ENCODE measurements at places on chromosomes 16 and 17.
A peak's percentile ranks its signal among the peaks of the same experiment; 100 is the strongest.

DNA sequence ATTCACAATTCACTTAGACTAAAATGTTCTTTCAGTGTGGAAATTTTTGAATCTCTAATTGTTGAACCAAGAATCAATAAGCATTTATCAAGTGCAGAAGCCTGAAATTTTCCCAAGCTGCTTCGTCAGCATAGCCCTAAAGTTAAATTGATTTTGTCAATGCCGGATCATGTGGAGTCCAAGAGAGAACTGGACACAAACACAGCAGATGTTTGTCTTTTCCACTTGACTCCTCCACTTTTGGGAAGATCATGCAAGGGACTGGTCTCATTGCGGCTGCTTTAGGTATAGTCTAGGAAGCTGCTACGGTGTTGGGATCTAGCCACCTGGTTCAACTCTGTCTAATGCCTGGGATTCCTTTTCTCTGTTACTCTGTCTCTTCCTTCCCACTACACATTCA, 95.7 kb downstream of the CYB561 start:
- DNase-seq, result no peak

GRCh38 chr16:8878523-8878911, 3.6 kb upstream of the LITAFD start:
- no peak for DNase-seq

- DNase-seq, result no peak
These were observed 6.5 kb upstream of the FOXF1 start for GRCh38 chr16:86503830-86504229.

- DNase-seq, result no peak
These were observed 42.1 kb downstream of the SLC6A2 start for GRCh38 chr16:55697867-55698266.

- DNase-seq, result no peak
These were observed at the start of gene OR1A1 for GRCh38 chr17:3207367-3207766. Gene OR1A1, plus strand, starts transcription at chr17:3207667. Its CDS starts 7,954 bp downstream, at chr17:3215621.

GRCh38 chr16:24747441-24747840, 18.0 kb downstream of the TNRC6A start:
- no peak for DNase-seq

GRCh38 chr17:33116021-33116551, 124.4 kb downstream of the SPACA3 start:
- DNase-seq, result peak; percentile 62

DNA sequence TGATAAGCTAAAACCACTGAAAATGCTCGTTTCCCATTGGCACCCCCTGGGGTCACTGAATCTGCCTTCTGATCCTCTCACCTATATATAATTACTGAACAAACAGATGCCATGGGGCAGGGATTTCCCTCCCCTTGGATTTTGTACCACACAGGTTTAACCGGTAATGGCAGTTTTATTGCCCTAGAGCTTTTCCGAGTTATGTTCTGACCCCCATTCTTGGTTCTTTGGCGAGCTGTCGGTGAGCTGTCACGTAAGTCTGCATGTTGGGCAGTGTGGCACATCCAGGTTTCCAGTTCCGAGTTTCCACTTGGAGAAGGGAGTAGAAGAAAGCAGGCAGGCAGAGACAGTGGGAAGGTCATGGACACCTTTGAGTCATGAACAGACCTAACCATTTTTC, 7.1 kb downstream of the TMEM97 start:
- no peak for DNase-seq

DNA sequence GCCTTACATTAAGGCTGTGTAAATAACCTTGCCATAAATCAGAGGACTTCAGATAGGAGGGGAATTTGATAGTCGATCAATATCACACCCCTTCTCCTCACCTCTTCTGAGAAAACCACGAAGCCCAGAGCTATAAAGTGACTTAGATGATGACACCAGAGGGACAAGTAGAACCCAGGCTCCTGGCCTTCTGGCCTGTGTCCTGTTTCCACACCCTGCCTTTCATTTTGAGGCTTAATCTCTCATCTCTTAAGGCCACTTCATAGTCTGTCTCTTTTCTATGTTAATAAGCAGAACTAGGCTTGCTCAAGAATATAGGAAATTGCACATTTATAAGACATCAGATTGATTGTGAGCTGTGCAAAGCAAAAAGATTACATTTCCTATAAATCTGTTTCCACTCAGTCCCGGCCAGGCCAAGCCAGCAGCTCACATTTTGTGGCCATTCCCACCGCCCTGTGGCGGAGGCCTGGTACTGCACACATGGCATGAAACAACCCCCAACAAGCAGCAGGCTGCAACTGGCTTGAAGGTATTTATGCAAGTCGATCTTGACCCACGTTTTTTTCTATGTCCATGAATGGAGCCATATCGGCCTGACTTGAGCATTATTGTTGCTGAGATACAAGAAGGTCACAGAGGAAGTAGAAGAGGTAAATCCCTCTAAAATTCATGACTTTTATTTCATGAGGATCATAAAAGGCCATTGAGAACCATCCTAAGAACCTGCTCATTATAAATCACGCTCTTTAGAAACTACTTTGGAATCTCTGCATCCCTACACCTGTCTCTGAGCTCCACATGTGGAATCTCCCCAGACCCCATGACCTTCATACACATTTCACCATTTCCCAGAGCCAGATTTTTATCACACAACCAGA, 93.7 kb downstream of the PMP22 start:
- DNase-seq, result peak; percentile 83

DNA sequence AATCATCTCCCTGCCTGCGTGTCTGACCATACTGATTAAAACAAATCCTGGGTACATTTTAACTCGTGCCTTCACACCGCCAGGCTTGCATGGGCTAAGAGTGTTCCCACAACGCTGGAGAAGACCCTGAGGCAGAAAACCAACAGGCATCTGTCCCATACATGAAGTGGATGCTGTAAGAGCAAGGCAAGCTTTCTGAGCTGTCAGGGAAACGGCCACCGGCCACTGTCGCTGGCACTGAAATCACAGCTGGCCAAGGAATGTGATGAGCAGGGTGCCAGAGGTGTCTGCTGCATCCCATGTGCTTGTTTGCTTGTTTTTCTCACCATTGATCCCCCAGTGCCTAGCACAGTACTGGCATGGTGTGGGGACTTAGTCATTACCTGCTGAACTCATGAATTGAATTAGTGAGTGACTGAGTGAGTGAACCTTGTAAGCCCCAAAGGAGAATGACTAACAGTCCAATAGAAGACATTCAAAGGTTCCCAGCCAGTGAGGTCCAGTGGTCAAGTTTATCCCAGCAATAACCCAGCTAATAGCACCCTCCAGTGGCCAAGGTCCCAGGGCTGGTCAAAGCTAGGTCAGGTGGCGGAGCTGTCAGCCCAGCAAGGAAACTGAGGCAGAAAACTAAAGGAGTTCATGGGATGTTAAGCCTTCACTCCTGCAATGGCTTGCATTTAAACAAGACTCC, 92.7 kb upstream of the CDH5 start:
- no peak for DNase-seq

DNA sequence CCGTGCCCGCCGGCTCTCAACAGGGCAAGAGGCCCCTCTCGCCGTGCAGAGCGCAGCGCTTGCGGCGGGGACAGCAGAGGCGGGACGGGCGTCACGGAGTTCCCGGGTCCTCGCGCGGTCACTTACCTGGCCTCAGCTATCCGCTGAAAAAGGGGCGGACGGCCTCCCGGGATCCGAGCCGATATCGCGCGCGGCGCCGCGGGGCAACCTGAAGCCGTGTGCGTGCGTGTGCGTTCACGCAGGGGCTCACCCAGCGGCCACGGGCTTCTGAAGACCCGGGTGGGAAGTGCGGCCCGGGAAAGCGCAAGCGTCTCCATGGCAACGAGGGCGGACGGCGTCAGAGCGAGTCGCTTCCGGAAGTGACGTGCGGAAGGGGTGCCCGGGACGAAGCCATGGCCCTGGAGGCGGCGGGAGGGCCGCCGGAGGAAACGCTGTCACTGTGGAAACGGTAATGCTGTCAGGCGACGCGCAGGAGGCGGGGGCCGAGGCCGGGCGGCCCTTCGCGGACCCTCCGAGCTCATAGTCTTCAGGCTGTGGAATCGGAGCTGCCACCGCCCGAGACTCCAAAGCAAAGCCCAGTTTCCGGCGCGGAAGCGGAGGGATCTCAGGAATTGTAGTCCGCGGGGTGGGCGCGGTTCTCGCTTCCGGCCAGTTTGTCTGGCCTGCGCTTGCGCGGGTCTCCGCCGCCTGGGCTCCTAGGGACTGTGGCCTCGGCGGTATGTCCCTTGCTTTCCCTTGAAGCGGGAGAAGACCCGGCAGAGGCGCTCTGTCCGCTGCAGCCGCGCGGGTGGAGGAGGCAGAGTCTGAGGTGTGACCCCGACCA, at the start of gene ENDOV:
Gene ENDOV (plus strand): TSS at position 365 of the 823 bp plus-strand sequence. CDS start 28 bp downstream, at position 393.
- peak; percentile 98 for DNase-seq

DNA sequence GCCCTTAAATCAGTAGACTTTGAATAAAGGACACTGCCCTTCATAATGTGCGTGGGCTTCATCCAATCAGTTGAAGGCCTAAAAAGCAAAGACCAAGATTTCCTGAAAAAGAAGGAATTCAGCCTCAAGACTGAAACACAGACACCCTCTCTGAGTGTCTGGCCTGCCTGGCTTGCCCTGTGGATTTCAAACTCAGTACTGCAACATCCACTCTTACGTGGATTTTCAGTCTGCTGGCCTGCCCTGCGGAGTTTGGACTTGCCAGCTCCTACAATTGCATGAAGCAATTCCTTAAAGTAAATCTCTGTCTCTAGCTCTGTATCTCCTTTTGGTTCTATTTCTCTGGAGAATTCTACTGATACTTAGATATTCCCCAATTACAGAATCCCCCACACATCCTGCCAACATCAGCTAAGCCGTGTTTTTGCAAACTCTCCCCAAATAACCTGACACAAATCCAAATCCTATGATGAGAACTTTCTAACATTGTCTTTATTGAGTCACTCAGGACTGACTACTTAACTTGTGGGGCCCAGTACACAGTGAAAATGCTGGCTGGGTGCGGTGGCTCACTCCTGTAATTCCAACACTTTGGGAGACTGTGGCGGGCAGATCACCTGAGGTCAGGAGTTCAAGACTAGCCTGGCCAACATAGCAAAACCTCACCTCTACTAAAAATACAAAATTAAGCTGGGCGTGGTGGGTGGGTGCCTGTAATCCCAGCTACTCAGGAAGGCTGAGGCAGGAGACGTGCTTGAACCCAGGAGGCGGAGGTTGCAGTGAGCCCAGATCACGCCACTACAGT, 7.2 kb upstream of the TNFRSF17 start:
- DNase-seq, result no peak

DNA sequence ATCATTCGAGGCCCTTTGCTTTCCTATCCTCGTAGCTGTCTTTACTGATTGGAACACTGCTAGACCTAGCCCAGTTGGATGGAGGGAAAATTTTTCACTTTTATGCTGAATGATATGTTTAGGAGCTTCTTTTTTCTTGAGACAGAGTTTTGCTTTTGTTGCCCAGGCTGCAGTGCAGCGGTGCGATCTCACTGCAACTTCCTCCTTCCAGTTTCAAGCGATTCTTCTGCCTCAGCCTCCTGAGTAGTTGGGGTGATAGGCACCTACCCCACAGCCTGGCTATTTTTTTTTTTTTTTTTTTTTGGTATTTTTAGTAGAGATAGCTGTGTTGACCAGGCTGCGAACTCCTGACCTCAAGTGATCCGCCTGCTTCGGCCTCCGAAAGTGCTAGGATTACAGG, 17.3 kb upstream of the PSMC5 start:
- no peak for DNase-seq

DNA sequence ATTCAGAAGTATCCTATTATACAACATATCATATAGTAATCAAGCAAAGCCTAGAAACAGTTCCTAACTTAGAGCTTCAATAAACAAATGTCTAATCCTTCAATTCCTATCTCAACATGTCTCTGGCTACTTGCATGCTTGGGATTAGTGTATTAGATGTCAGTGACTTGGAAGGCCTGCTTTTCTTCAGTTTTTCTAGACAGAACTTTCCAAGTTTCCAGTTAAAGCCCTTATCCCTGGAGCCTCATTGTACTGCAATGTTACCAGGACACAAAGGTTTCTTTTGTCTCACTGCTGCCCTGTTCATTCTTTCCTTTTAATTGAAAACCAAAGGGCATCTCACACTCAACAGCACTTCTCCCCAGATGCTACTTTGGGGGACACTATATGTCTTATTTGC, 16.5 kb downstream of the PSME3IP1 start:
- no peak for DNase-seq

DNA sequence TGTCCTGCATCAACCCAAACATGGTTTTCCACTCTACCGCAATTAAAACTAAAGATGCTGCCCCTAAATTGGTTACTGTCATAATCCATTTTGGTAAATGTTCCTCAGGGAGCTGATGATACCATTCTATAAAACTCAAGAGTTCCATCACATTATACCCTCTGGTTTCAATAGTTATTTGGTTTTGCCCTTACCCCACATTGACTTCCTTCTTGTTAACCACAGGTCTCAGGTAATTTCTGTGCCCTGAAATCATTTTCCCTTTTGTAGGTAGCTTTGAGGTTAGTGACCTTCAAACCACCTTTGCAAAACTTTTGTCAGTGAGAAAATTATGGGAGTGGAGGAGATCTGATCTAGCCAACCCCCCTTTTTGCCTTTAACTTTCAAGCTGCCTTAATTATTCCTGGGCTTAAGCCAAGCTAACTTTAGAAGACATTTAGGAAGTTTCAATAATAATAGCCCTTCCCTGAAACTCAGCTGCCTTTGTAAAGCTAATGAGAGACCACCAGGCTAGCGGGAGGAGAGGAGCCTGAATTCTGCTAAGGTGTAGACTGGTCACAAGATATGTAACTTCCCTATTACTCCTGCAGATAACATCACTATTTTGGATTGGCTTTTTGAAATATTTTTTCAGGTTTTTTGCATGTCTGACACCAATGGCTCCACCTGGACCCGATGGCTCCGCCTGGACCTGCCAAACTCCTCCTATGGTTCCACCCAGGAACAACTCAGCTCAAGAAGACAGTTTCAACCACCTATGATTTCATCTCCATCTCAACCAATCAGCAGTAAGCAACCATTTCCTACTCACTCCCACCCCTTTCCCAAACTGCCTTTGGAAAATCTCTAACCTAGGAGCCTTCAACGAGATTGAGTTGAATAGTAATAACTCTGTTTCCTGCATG, 224.9 kb downstream of the HS3ST3B1 start:
- no peak for DNase-seq

GRCh38 chr17:58051468-58051867, 31.8 kb upstream of the DYNLL2 start:
- DNase-seq, result no peak

DNA sequence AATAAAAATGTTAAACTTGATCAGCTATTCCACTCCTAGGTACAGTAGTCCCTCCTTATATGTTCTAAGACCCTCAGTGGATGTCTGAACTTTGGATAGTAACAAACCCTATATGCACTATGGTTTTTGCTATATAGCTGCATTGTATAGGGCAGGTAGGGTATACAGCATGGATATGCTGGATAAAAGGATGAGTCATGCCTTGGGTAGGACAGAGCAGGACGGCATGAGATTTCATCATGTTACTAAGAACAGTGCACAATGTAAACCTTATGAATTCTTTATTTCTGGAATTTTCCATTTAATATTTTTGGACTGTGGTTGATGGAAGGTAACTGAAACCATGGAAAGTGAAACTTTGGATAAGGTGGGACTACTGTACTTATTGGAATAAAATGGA, 235.1 kb downstream of the CEP112 start:
- no peak for DNase-seq

DNA sequence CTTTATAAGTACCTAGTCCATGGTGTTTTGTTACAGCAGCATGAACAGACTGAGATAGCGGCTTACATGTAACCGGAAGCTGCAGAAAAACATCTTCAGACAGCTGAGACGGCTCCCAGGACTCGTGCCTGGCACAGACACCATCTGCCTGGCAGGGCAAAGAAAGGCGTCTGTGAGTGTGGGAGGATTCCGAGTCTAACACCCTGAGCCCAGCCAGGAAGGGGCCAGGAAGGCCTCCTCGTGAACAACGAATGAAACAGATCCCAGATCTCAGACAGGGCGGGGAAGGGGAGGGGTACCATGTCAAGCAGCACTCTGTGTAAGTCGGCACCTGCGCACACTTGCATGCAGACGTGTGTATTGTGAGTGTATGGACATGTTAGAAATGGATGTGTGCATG, 4.4 kb upstream of the CSNK1D start:
- no peak for DNase-seq
